ENCODE measurements at places on chromosomes 2 and 18. TPM values are rescaled to one million over a fixed set of nuclear protein-coding genes. Genes with fewer than 3 reads are reported as not detected.

Gene IL1B
- 63.4 TPM for total RNA-seq

Gene FSHR
- not detected for total RNA-seq

Gene IL1RL2
- total RNA-seq = 0.63 TPM

Gene STPG4
- total RNA-seq = not detected

Gene CRYBA2
- total RNA-seq = not detected

Gene PROKR1
- total RNA-seq = not detected

Gene CD28
- not detected for total RNA-seq

Gene CMPK2
- total RNA-seq = not detected
